ENCODE measurements at places on chromosomes 6 and 20.

- DNase-seq, result no peak
Measured at GRCh38 chr6:105357165-105357564, 45.7 kb downstream of the PREP start.

DNA sequence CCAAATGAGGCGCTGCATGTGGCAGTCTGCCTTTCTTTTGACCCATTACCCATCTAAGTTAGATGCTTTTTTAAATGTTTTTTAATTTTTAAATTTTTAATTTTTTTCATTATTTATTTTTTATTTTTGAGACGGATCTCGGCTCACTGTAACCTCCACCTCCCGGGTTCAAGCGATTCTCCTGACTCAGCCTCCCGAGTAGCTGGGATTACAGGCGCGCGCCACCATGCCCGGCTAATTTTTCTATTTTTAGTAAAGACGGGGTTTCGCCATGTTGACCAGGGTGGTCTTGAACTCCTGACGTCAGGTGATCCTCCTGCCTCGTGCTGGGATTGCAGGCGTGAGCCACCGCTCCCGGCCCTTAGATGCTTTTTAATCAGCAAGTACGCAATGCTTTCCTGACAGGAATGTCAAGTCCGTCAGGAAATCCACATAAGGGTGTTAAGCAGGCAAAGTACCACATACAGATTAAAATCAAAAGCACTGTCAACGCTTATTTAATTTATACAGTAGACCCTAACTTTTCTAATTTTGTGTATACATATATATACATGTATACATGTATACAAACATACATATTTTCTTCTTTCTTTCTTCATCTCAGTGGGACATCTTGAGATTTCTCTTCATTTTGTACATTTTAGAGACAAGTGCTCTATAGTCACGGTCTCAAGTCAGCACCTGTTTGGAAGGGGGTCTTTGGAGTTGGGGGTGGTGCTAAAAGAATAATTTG is 995 bp upstream of the GSTA4 start:
- no peak for DNase-seq

DNA sequence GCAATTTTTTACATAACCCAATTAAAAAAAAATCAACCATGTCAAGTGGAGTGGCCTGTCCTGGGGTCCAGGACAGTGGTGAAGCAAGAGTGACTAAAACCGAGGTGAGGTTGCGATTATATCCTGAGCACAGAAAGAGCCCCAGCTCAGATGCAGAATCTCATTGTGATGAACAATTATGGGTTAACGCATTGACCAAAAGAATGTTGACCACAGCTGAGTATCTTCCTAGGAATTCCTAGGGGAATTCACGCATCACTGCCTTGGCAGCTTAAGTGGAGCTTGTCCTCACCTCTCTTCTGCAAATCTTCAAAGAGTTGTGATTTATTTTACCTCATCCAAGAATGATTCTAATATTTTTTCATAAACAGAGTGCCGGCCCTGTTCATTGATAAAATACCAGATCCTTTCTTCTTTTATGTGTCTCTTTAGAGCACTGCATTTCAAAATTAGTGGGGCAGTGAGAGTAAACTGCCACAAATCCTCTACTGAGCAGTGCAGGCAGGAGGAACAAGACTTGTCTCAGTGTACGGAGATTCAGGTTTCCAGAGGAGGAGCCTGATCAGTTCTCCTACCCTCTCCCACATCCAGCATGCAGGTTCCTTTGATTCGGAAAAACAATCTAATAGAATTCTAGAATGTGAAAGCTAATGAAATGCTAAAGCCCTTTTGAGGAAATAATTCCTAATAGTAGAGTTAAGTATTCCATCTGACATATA is 60.1 kb upstream of the ZNF184 start:
- DNase-seq, result no peak

GRCh38 chr6:127147534-127147933 is 29.1 kb downstream of the RSPO3 start:
- no peak for DNase-seq

DNA sequence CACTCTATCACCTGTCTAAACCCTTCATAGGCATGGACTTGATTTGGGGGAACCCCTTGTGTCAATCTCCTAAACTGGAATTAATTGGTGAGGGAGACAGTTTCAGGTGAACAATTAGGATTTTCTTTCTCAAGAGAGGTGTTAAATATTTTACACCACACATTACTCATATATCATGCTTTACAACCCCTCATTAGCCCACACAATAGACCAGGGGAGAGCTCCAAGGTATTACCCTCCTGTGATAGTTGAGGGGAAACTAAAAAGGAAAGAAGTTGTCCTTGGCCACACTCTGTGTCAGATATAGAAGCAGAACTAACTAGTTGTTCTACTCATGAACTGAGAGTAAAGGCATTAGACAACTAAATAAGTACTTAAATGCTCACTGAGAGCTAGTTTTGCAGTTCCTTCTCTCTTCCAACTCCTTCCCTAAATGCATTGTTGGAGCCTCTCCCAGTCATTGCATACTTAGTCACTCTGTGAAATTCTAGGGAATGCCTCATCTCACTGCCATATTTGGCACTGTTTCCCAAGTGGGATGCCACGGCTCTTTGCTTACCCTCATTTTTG is 183.7 kb upstream of the CEP162 start:
- no peak for DNase-seq

DNA sequence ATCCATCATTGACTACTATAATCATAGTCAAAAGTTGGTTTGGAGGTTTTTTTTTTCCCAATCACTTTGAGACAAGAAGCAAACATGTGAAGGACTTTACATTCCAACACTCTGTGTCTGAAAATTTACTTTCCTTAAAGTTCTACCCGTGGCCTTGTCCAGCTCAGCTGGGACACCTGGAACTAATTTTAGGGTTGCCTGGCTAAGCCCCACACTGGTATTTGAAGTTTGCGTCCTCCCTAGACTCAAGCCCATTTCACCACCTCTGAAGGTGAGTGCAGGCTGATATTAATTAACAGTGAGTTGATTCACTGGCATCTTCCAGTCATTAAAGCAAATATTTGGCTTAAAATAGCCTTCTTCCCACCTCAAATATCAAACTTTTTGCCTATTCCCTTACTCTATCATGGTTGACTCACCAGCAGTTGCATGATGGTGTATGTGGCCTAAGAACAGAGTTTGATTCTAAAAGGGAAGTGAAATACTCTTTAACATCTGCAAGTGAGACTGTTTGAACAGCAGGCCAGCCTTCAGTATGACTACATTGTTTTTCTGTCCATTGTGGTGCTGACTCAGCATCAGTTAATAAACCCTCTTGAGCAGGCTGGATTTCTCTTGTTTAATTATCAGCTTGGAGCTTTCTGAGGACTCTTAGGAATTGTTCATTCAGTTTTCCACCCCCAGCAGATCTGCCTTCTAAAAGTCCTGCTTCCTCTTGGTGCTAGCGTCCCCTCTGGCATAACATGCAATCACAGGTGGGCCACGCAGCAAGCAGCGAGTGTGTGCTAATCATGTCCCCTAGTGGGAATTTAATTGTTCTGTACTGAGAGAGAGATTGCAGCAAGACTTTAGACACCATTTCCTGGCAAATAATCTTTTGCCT is 1.8 kb upstream of the PRDM1 start:
- no peak for DNase-seq

DNA sequence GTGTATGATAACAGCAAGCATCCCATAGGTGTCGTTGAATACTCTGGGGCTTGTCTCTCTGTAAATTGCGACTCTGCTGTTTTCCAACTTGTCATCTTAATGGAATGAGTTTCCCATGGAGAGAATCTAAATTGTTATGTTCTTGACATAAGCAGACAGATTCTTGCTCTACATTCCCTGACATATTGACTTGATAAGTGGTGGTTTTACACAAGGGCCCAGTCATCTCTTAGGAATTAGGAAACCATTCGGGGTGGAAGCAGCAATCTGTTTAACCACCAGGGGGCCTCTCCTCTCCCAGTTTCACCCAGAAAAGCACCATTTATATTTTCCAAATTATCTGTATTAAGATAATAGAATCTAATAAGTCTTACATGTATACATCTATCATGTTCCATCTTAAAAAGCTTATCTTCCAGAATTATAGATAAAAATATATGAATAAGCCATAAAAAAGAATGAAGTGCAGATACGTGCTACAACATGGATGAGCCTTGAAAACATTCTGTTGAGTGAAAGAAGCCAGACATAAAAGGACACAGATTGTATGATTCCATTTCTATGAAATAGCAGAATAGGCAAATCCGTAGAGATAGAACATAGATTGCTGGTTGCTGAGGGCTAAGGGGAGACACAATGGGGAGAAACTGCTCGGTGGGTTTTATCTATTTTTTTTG is 23.1 kb upstream of the MROH8 start:
- DNase-seq, result no peak

DNA sequence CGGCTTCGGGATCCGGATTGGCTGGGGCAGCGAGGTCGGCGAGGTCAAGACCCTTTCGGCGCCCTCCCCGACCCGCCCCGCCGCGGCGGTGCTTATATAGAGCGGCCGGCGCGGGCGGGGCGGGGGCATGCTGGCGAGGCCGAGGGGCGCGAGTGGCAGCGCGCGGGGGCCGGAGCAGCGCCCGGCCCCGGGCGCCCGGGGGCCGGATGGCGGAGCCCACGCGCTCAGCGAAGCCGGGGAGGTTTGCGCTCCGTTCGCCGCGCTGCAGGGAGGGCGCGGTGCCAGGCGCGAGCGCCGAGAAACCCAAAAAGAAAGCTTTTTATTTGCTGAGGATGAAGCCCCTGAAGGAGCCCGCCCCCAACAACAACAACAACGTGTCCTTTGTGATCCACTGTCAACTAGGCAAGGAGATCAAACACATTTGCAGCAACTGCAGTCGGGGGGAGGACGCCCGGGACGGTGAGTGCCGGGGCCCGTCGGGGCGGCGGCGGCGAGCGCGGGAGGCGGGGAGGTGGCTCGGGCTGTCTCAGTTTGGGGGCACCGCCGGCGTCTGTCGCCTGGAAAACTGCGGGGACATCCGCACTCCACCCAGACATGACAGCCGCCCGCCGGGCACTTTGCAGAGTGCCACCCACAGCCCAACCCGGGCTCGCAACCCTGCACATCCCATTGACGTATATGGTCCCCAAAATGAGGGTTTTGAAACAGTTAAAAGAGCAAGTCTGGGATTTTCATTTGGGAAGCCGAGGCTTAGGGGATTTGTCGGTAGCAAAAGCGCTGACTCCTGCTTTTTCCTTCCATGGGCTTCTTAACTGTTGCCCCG is 297.3 kb downstream of the PHACTR1 start:
- DNase-seq, result no peak

GRCh38 chr20:33945391-33946081 is 48.2 kb upstream of the RALY start:
- DNase-seq, result no peak

- no peak for DNase-seq
Measured at GRCh38 chr6:99434702-99435530, 9.8 kb upstream of the PNISR start.

DNA sequence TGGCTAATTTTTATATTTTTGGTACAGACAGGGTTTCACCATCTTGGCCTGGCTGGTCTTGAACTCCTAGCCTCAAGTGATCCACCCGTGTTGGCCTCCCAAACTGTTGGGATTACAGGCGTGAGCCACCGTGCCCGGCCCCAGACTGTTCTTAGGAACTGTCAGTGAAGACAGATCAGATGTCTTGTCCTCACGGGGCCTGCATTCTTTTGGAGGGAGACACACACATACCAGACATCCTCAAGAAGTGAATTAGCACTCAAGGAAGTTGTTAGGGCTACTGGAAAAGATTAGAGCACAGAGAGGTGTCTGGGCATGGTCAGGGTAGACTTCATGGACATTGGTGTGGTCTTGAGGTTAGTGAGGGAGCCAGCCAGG is 10.3 kb upstream of the LPIN3 start:
- no peak for DNase-seq

DNA sequence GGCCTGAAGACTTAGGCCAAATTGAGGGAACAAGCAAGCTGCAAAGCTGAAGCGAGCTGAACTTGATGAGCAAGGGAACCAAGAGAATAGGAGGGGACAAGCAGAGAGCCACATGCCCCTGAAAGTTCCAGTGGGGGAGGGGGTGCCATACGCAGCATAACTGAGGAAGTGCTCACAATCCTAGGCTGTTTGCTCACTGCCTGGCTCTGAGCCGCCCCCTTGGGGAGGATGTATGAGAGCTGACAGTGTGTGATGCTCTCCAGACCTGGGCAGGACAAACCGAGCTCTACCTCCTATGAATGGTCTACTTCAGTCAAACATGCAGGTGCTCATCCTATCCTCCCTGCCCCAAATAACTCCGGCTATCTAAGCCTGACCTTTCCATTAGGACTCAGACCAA is 52.1 kb downstream of the FAXC start:
- no peak for DNase-seq

DNA sequence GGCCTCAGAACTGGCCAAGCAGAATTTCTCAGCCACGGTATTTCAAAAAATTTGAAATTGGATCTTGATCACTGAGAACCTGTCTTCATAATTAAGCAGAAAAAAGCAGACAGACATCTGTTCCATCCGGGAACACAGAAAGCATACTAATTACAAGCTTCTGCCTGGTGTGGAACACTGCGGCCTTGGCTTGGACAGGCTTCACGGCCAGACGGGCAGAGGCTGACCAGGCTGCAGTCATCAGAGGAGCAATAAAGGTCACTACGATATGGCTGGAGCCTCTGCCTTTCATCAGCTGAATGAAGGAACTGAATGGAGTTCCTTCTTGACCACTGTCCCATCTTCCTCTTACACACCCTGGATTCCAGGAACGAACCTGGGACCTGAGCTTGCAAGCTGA is 3.9 kb upstream of the NRSN1 start:
- DNase-seq, result no peak

DNA sequence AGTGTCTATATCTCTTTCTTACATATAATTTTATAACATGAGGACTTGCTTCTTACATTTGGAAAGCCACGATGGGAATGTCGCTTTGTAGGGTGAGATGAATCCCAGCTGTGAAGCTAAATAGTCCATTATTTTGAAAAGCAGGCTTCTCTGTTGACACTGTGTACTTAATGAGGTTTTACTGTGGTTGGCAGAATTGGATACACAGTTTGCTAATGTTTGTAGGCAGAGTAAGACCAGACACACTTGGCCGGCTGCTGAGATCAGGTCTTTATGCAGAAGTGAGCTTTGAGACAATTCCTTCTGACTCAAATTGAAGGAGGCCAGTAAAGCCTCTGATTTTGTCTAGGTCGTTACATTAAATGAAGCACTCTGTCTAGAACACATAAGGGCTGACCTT is 93.0 kb downstream of the NDUFAF5 start:
- no peak for DNase-seq

DNA sequence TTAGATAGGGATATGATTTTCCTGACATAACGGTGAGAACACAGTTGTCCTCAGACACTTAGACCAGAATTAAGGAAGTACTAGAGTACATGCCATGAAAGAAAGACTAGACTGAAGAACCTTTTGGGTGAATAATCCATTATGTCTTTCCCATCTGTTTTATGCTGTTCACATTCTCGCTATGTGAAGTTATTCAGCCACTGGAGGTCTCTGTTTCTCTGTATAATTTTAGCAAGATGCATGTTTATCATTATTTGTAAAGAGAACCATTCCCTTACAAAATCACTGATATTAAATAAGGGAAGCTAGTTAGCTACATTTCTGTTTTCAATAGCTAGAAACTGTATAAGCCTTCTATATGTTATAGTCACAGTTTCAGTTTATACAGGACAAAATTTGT is 391.9 kb downstream of the CD109 start:
- no peak for DNase-seq
